ENCODE measurements at places on chromosomes 1 and 21.
A peak's percentile ranks its signal among the peaks of the same experiment; 100 is the strongest.

GRCh38 chr1:84907095-84907827, 14.3 kb upstream of the LPAR3 start:
- no peak for DNase-seq

GRCh38 chr1:210232511-210233215, at the start of gene SERTAD4:
Gene SERTAD4, plus strand, starts transcription at chr1:210232796. Its CDS starts 5,165 bp downstream, at chr1:210237961.
- DNase-seq = peak; percentile 82

DNA sequence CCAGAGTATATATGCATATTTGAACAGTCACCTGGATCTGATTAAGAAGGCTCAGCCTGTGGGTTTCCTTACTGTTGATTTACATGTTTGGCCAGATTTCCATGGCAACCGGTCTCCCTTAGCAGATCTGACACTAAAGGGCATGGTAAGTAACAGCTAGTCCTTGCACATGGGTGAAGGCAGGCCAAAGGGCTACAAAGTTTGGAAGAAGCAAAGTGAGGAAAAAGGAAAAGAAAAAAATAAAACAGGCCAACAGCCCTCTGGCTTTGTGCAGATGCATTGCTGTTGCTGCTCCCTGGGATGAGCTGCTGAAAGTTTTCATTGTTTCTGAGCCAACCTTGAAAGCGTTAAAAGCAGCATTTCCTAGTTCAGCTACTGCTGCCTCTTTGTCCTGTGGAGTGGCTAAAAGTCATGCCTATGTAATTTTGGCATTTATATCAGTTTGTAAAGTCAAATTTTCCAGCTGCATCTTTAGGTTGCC, 176.5 kb upstream of the HOOK1 start:
- DNase-seq = peak; percentile 65

DNA sequence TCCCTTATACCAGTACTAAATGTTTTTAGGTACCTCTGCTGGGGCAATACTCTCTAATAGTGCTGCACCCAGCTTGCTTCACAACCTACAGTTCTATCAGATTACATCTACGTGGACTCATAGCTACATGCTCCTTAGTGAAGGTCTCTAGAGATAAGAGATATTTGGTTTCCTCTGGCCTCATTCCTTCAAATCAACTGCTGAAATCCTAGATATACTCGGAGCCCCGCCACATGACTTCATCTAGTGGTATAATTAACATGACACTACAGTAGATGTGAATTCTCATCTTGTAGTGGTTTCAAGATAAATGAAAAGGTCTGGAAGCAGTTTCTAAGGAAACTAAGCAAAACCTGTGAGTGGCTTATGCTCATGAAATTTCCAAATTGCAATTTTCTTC, 115.4 kb downstream of the SMYD2 start:
- DNase-seq = no peak

DNA sequence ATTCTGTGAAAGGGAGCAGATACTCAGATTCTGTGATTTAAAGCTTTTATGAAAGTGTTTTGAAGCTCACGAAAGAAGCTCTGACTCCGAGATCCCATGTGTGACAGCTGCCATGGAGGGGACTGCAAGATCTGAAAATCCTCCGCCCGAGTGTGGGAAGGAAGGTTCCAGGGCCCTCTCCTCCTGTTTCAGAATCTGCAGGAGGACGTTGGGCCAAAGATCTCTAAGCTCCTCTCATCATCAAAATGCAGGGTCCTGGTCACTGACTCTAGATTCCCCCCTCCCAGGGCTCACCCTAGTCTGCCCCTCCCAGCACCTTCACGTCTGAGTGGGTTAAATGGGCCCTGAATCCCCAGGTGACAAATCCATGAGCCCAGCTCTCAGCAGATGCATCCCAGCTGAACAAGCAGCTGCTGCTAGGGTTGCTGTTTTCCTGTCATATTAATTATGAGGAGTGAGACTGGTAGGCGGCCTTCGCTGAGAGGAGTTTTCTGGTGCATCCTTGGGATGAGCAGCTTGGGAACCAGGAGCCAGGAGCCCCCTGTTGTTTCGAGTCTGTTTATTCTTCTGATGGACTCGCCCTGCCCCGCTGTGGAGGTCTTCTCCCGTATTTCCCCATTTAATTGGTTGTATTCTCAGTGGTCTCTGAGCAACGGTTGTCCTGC, 402.0 kb downstream of the MATN1 start:
- DNase-seq = no peak

DNA sequence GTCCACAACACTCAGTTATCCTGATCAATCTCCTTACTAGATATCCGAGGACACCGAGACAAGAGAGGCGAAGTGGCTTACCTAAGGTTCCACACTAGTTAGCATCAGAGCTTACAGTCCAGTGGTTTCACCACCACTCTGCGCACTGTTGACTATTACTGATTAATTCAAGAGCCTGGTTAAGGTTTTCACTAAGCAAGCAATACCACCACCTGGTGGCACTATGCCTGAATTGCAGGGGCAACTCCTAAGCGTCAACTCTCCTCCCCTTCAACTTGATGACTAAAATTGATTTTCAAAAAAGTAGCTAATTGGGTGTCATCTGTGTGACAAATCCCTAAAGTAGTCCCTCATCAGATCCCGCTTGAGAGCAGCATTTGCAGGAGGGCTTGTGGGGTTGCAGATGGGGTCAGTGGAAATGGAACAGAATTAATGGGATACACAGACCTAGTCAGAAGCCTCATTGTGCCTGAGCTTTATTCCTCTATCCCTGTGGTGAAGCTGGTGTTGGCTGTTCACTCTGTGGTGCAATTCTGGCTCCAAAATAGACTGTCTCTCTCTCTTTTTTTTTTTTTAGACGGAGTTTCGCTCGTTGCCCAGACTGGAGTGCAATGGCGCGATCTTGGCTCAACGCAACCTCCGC, 9.1 kb downstream of the TTC22 start:
- no peak for DNase-seq

- DNase-seq = peak; percentile 46
Observed at GRCh38 chr1:1199961-1200875, 6.2 kb downstream of the TNFRSF18 start.

- no peak for DNase-seq
Observed at GRCh38 chr21:16708101-16708835, 804.6 kb upstream of the CXADR start.

DNA sequence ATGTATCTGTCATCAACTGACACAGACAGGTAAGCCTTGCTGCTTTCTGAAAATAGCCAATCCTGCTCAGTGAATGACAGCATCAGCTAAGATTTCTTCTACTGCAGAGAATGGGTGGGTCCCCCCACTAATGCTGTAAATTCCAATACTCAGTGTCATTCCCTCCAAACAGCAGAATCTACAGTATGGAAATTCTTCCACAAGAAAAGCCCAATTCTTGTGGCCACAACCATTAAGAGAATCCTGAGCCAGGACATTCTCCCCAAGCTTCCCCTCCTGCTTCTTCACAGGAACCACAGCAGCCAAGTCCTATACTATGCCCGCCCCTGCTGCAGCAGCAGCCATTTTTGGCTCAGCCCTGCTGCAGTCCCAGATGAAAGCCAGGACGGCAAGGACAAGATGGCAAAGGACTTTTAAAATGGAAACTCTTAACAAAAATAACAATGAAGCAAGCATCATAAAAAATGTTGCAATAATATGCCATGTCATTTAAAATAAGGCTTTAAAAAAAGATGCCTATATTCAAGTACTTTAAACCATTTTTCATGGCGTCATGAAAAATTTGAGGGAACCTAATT, 26.8 kb downstream of the EIF4G3 start:
- DNase-seq = peak; percentile 65

DNA sequence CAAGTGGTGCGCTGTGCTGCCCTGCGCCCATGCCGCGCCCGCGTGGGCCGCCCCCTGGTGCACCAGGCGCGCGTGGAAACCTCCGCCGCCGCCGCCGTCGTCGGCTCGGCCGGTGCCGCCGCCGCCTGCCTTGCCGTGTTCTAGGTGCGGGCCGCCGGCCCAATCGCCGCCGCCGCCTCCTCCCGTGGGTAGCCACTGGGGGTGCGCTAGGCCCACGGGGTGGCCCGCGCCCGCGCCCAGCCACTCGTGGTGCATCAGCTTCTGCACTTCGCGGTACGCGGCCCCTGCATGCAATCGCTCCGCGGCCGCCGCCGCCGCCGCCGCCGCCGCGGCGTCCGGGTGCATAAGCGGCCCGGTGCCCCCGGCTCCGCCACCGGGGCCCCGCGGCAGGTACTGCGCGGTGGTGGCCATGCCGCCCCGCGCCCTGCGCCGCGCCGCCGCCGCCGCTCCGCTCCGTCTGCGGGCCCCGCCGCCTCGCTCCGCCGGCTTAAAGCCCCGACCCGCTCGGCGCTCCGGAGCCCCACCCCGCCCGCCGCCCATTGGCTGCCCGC, at the start of gene POU3F1:
Gene POU3F1 (minus strand): TSS at position 461 of the 551 bp plus-strand sequence. CDS start 50 bp downstream, at position 411.
- no peak for DNase-seq

DNA sequence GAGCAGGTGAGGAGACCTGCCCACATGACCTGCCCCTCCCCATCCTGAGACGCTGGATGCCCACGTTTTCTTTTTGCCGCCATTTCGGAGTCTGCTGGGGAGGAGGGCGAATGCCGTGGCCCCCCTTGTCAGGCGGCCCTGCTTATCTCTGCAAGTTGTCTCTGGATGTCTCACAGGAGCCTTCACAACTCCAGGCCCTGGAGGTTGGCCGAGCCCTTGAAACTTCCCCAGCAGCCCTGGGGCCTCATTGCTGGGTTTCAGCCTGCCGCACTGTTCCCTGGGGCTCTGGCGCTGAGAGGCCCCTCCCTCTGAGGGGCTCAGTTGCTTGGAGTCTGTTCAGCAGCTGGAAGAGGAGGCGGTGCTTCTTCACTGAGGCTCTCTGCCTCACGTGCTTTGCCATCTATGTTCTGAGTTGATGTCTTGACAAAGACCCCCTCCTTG, 29.8 kb upstream of the ZBTB21 start:
- DNase-seq = no peak

DNA sequence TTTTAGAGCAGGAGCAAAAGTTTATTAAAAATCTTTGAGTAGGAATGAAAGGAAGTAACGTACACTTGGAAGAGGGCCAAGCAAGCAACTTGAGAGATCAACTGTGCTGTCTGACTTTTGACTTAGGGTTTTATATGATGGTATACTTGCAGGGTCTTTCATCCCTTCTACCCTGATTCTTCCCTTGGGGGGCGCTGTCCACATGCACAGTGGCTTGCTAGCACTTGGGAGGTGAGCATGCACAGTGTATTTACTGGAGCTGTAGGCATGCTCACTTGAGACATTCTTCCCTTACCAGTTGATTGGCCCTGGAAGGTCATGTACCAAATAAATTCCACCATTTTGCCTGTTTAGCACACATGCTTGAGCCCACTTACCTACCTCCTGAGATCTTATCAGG, 1001.3 kb upstream of the ADGRL2 start:
- DNase-seq = no peak

GRCh38 chr1:179744401-179745130, 1.5 kb downstream of the FAM163A start:
- no peak for DNase-seq

DNA sequence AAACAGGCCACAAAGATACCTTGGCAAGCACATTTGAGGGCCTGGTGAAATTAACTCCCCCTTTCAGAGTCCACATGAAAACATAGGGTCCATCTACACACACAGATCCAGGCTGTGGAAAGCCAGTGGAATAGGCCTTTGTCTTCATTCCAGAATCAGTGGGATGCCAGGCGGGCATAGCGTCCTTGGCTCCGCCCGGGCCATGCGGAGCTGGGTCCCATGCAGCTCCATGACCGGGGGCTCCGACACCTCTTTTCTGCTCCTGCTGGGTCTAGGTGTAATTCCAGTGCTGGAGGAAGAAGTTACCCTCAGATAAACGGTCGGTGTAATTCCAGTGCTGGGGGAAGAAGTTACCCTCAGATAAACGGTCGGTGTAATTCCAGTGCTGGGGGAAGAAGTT, 63.6 kb upstream of the COL6A1 start:
- no peak for DNase-seq

GRCh38 chr1:167849666-167850065, 64.3 kb downstream of the ADCY10 start:
- DNase-seq = no peak

GRCh38 chr1:224707843-224708725, 92.0 kb downstream of the CNIH3 start:
- no peak for DNase-seq

- DNase-seq = no peak
Observed at GRCh38 chr1:44747878-44748277, 8.2 kb downstream of the KIF2C start.

- no peak for DNase-seq
Observed at GRCh38 chr21:22319435-22319834, 1321.2 kb downstream of the NCAM2 start.

DNA sequence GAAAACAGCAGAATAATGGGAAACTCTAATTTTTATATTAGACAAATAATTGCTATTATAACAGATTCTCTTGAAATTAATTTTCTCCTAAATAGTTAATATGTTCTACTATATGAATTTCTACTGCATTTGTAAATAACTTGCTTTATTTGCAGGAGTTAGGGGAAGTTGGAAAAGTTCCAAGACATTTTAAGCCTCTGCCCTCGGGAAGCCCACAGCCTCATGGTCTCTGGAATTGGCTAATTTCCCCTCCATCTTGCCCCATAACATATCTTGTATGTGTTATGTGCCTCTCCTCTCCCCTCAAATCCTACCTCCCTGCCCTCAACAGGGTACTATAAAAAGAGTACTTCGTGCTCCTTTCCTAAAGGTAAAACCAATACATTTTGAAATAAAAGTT, 271.4 kb upstream of the NR5A2 start:
- no peak for DNase-seq

DNA sequence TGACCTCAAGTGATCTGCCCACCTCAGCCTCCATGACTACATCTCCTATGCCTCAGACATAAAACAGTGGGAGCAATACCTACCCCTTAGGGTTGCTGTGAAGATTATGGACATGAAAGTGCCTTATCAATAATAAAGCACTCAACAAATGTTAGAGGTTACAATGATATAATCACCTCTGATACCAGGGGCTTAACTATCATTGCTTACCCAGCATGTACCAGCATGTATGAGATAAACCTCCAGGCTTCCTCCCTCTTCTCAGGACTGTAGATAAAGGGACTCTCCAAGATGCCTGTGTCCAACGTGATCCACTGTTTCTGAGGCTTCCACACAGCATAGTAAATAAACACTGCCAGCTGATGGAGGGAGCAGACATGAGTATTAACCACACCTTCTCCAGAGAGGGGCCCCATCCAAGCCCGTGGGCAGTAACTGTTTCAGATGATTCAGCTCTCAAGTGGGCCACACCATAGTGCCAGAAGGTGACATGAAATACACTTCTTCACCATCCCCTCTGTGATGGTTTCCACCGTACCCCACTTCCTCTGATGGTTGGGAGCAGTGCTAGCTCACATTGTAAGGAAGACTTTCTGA, 26.2 kb downstream of the RHBDL2 start:
- no peak for DNase-seq

- DNase-seq = no peak
Observed at GRCh38 chr1:194069168-194069830, 882.9 kb upstream of the B3GALT2 start.

GRCh38 chr1:221343607-221344006, 398.3 kb downstream of the DUSP10 start:
- DNase-seq = no peak

DNA sequence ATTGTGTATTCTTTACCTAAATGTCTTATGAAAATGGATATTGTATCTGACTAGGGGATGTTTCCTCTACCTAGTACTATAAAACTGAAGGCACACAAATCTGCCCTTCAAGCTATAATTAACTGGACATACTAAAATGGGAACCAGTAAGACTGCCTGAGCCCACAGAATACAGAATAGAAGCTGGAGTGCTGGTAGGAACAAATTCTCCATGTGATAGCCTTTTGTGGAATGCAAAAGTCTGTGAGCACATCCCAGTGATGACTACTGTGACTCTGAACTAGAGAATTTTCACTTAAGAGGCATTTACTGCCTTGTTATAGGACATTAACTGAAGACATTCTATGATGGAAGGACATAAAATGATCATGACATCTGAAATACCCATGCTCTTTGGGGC, 30.3 kb downstream of the KIFAP3 start:
- DNase-seq = no peak

GRCh38 chr21:33949516-33950430, 34.2 kb upstream of the ATP5PO start:
- no peak for DNase-seq

Measured in right forelimb (tissue), 1 donor.